Daoy (cell line): ENCODE measurements at places on chromosomes 6 and 20. TPM values are rescaled to one million over a fixed set of nuclear protein-coding genes. Genes with fewer than 3 reads are reported as not detected.

- peak; percentile 13 for DNase-seq
Measured at GRCh38 chr6:135093578-135093977, 39.0 kb upstream of the HBS1L start.

DNA sequence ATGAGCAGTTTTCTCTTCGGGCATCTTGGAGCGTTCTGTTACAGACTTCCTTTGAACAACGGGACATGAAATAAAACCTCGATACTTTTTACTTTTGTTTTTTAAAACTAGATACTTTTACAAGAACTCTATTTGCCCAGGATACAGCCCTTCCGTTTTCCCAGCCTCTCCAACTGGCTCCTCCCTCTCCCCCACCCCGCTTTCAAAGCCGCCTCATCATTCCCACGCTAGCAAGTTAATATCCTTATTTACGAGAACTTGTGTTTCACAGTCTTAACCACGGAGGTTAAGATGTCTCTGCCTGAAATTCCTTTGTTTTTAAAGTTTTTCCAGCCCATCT, 241 bp upstream of the CFAP206 start:
- peak; percentile 56 for DNase-seq

DNA sequence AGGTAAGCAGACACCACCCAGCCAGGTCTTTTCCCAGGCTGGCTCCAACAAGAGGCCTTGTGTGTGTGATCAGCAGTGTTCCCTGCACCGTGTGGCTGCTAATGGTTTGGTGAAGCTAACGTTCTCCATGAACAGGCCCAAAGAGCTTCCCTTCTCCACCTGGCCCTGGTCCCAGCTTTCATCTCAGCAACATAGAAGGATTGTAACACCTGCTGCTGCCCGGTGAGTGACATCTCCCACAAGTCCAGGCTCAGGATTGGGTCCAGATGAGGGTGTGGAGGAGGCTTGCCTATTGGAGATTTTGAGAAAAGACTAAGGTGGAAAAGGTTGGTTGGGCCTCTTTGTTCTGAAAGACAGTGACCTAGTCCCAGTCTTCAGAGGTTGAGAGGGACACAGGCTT, 89.6 kb downstream of the TMEM242 start:
- DNase-seq = no peak

- DNase-seq = no peak
Measured at GRCh38 chr20:40865095-40865494, 163.5 kb upstream of the TOP1 start.

DNA sequence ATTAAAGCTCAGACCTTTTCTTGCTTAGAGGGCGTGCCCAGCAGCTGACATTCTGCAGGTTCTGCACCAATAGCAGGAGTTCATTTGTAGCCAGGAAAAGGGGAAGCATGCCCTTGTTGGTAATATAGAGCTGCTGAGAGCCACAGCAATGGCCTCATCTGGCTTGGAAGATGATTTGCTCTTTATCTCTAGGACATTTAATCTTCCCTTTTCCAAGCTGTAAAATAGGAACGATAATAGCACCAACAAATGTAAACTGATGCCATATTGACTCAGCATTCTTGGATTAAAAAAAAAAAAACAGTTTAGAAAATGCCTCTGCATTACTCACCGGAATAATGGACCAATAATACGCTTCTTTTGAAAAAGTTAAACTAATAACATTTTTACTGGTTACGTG, 93.4 kb upstream of the SLC2A12 start:
- peak; percentile 30 for DNase-seq

DNA sequence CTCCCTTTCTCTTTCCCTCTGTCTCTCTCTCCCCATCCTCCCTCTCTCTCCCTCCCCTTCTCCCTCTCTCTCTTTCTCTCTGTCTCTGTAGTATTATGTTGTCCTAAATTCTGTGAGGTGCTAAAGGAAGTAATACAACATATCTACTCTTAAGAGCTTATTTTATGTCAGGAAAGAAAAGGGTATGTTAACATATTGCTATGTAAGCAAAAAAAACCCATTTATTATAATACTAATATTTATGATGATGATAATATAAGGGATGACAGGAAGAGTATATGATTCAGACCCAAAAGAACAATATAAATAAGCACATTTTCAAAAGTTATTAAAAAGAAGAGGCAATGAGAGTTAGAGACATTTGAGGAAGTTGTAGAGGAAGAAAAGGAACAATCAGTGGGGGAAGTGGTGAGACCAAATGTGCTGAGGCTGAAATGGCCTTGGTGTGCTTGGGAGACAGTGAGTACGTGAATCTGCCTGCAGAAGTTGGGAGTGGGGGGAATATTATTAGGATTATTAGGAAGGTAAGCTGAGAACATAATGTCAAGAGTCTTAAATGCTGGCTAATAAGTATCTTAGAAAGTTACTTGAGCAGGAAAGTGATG, 303.6 kb upstream of the FERMT1 start:
- DNase-seq = no peak

- no peak for DNase-seq
Measured at GRCh38 chr6:76866091-76866915, 597.0 kb downstream of the HTR1B start.

GRCh38 chr6:107304421-107305025, 154.8 kb downstream of the PDSS2 start:
- peak; percentile 52 for DNase-seq

- DNase-seq = peak; percentile 16
Measured at GRCh38 chr6:99458319-99458718, 33.2 kb upstream of the PNISR start.

DNA sequence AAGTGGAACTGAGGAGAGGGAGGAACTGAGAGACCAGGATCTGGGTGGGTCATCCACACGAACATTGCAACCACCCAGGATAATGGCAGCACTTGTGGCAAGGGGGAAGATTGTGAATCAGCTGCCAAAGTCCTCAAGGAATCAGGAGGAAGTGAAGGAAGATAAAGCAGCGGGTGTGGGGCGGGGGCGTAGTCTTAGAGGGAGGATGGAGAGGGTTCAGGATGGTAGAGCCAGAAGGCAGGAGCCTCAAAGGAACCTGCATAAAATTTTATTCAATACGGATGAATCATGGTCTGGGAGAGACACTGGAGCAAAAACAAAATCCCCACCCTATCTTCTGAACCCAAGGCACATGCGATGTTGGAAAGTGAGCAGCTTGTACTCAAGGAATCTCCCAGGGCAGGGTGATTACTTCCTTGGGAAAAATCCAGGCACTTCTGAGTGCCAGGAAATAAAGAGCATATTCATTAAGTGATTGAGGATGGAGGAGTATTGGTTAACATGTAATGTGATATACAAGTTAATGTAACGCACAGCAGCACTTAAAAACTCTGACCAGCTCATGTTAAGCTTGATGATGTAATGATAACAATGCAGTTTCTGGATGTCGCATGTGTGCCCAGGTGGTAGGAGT, 82.0 kb upstream of the B3GAT2 start:
- DNase-seq = no peak

DNA sequence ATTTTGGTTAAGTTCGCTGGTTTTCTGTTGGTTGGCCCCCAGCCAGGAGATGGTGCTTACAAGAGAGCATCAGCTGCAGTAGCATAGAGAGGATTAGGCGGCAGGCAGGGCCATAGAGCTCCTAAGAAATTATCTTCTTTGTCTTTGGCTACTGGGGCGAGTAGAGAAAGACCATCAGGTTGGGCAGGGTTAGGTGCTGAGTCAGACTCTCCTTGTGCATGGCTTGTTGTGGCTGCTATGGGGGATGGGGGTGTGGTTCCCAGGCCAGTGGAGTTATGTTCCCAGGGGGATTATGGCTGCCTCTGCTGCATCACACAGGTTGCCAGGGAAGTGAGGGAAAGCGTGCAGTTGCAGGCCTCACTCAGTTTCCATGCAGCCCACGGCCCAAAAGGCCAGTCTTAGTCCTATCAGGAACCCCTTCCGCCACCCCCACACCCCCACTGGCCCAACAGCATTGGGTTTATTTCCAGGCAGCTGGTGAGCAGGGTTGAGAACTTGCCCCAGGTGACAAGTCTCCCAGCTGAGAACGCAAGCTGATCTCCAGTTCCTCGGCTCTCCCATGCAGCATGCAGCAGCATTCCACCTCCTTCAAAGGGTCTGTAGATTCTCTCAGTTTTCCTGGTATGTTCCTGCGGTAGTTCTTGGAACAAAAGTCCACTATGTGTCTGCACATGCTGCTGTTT, 243.7 kb downstream of the UTRN start:
- DNase-seq = peak; percentile 78

DNA sequence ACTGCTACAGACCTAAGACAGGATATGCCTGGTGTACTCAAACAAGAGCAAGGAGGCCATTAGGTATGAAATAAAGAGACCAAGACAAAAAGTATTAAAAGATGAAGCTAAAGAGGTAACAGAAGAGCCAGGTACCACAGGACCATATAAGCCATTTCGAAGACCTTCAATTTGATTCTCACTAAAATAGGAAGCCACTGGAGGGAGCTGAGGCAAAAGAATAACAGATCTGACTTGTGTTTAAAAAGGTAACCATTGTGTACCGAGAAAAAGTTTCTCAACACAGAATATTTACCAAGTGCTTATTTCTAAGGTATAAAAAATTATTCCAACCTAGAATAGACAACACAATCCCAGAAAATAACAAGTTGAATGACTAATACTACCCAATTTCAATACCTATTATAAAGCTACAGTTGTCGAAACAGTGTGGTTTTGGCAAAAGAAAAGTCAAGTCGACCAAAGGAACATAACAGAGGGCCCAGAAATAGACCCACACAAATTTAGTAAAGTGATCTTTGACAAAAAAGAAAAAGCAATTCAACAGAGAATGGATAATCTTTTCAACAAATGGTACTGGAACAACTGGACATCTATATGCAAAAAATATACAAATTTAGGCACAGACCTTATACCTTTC, 125.3 kb upstream of the DST start:
- DNase-seq = no peak

GRCh38 chr6:63897952-63898351, 262.4 kb downstream of the PHF3 start:
- no peak for DNase-seq

DNA sequence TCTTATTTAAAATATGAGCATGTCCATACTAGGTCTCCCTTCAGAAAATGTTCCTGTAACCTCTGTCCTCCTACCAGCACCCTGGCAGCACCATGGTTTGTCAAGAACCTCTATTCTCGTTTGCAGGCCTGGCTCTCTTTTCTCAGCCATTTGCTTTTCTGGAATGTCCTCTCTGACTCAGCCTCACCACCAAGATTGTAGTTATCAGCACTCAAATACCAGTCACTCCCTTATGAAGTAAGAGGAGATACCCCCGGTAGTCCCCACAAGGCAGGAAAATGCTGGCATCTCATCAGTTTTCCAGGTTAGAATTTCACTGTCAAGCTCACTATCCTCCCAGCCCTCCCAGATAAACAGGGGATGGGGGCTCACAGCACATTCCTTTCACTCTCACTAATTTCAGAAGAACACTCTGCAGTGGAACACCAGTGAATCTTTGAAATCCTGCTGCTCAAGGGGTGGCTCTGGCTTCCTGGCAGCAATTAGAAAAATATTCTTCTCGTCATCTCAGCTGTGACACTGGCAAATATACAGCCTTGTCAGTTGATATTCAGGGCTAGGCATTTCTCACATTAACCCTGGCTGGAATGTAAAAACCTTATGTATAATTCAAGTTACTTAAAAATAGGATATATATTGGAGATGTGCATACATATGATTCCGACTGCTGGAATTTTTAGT, 129.2 kb downstream of the TBX18 start:
- peak; percentile 75 for DNase-seq

DNA sequence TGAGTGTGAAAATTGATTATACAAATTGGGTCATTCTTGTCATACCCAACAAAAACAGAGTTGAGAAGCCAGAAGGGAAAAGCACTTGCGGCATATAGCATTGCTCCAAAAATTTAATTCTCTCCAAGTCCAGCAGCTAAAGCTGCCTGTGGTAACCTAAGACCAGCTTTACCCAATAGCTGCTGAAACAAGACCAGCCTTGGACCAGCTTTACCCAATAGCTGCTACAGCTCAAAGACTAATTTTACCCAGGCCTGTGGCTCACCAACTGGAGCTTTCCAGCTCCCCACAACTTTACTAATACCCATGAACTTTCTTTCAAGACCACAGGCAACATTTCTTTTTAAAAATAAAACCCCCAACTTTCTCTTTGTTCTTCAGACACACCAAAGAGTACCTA, 32.8 kb upstream of the ZNF133 start:
- no peak for DNase-seq

GRCh38 chr6:34195726-34196115, 41.0 kb upstream of the HMGA1 start:
- DNase-seq = no peak

DNA sequence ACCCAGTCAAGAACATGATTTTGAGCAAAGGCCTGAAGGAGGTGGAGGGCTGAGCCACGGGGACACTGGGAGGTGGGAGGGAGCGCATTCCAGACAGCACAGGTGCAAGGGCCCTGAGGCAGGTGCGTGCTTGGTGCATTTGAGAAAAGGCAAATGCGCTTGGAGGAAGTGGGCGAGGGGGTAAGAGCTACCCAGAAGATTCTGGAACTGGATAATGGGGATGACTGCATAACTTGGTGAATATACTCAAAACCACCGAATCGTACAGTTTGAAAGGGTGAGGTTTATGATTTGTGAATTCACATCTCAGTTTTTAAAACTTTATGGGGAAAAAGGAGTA, 9.8 kb downstream of the PREX1 start:
- DNase-seq = no peak

GRCh38 chr6:491233-491632, 99.7 kb downstream of the IRF4 start:
- DNase-seq = no peak

DNA sequence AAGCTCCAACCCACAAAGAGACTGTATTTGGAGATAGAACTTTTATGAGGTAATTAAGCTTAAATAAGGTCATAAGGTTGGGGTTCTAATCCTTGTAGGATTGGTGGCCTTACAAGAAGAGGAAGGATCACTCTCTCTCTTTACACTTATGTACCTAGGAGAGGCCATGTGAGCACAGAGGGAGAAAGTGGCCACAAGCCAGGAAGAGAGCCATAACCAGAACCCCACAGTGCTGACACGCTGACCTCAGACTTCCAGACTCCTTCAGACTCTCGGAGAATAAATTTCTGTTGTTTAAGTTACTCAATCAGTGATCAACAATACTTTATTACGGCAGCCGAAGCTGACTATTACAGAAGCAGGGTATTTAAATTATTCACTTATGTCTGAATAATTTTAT, 430.5 kb upstream of the EPHA7 start:
- DNase-seq = no peak

- DNase-seq = no peak
Measured at GRCh38 chr20:62923669-62924441, 2.5 kb downstream of the DIDO1 start.

MEI4 gene
- 0.11 and 0.45 TPM in 2 replicates for total RNA-seq

NRSN1 gene
- total RNA-seq = not detected in 2 replicates

MUCL3 gene
- total RNA-seq = not detected in 2 replicates

RAET1E gene
- 1.4 and 4.1 TPM in 2 replicates for total RNA-seq

SAMD3 gene
- not detected in 2 replicates for total RNA-seq

TRIM10 gene
- not detected in 2 replicates for total RNA-seq

GTF2H4 gene
- 12.6 and 13.7 TPM in 2 replicates for total RNA-seq

BPIFB1 gene
- total RNA-seq = not detected in 2 replicates

LGSN gene
- 0.23 TPM in 1 of 2 replicates, not detected in the other for total RNA-seq

DEFB132 gene
- total RNA-seq = not detected in 2 replicates

NFKBIL1 gene
- total RNA-seq = 16.2 and 21.5 TPM in 2 replicates

FAM217A gene
- total RNA-seq = not detected in 2 replicates

LAMA2 gene
- total RNA-seq = 0.46 and 0.65 TPM in 2 replicates

DLL1 gene
- 2.8 and 4.6 TPM in 2 replicates for total RNA-seq

NRSN2 gene
- 19.2 and 19.3 TPM in 2 replicates for total RNA-seq

SLC22A7 gene
- not detected in 2 replicates for total RNA-seq
